ELF-1 (cell line): ENCODE measurements at places on chromosomes 11 and 22.

DNA sequence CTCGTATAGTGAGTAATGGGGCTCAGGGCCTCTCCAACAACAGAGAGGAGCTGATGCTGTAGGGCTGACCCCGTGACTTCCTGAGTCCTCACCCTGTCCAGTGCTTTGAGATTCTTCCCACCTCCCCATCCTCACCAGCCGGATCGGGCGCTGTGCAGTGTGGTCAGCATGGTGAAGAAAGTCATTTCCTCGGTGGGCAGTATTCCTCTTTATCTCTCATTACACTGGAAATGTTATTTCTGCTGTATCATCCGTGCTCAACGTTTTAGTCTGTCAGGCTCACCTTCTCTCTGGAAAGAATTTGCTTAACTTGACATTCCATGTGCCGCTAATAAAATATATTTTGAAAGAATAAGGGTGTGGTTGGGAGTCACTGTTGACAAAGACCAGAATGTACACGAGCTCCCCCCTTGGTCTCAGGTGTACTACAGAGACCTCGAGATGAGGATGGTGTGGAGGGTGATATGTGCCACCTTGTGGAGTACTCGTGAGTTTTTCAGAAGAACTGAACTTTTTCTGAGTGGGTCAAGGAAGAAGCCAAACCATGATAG is 25.7 kb upstream of the SCGB1A1 start:
- no peak for DNase-seq

GRCh38 chr22:32407312-32407711 is 4.7 kb downstream of the RTCB start:
- no peak for DNase-seq

DNA sequence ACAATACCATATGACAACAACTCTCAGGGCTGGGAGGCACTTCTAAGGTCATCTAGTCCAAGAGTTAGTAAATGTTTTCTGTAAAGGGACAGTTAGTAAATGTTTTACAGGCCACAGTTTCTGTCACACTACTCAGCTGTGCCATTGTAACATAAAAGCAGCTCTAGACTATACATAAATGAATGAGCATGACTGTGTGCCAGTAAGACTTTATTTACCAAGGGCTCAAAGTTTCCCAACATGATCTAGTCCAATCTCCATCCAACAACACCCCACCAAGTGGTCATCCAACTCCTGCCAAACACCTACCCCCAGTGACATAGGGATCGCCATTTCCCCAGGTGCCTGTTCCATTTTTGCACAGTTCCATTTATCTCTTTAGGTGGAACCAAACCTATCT is 12.1 kb downstream of the SERGEF start:
- no peak for DNase-seq

DNA sequence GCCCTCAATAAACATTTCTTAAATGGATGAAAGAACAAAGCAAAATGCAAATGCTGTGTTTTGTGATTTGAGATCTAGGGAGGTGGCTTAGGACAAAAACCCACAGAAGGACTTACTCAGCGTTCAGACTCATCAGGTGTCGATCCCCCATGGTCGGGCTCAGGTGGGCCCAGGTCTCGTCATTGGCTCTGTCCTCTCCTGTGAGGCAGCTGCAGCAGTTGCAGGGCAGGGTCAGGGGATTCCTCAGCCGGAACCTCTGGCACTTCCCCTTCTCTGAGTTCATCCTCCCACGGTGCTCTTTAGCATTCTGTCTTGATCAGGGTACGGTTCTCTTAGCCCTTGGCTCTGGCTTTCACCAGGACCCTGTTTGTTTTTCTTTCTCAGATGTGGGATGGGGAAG is 14.0 kb upstream of the ACR start:
- DNase-seq, result no peak

DNA sequence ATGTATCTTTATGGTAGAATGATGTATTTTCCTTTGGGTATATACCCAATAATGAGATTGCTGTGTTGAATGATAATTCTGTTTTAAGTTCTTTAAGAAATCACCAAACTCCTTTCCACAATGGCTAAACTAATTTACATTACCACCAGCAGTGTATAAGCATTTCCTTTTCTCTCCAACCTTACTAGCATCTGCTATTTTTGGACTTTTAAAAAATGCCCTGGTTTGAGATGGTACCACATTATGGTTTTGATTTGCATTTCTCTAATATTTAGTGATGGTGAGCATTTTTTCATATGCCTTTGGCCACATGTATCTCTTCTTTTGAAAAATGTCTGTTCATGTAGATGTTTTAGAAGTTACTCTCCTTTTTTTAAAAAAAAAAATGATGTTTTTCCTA is 142.0 kb downstream of the METTL15 start:
- DNase-seq, result no peak

DNA sequence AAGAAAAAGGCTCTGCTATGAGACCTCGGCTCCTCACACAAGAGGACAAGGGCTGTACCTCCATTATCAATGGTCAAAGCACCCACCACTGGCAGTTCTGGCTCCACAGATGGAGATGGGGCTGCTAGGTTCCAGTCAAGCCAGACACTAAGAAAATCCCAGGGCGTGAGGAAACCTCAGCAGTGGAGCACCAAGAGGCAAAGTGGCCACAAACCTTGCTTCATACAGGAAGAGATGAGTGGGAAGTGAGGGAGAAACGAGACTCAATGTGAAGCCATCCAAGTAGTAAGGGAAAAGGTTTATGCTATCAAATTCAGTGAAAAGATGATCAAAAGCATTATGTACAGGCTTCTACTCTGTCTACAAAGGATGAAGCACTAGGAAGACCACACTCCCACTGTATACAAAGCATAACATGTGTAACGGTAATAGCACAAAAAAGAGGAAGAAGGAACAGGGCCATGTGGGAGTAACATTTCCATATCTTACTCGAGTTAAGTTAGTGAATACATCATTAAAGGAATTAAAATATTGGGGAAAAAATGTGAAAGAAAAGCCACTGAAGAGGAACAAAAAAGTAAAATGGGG is 27.0 kb downstream of the POLDIP3 start:
- DNase-seq, result no peak

DNA sequence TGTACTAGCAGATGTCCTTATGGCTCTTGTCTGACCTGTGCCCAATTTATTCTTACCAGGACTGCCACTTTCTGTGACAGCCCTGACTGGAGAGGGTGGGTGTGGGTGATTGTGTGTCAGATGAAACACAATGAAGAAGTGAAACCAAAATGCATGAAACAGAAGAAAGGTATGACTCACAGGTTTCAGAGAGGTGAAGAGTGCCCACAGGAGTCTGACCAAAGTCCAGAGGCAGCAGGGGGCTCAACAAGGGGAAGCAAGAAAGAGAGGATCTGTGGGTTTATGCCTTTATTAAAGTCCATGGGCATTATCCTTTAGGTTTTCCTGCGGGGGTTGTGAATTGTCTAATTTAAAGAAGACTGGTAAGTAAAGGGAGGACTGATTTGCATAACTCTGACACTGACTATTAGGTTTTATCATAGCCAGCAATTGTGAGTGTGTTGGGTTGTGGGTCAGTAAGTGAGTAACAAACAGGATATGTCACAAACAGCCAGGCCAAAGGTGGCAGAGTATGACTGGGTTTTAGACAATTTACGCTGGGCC is 3.9 kb upstream of the OR4C6 start:
- no peak for DNase-seq

- DNase-seq, result no peak
Measured at GRCh38 chr11:36101466-36101865, 157.6 kb downstream of the LDLRAD3 start.

DNA sequence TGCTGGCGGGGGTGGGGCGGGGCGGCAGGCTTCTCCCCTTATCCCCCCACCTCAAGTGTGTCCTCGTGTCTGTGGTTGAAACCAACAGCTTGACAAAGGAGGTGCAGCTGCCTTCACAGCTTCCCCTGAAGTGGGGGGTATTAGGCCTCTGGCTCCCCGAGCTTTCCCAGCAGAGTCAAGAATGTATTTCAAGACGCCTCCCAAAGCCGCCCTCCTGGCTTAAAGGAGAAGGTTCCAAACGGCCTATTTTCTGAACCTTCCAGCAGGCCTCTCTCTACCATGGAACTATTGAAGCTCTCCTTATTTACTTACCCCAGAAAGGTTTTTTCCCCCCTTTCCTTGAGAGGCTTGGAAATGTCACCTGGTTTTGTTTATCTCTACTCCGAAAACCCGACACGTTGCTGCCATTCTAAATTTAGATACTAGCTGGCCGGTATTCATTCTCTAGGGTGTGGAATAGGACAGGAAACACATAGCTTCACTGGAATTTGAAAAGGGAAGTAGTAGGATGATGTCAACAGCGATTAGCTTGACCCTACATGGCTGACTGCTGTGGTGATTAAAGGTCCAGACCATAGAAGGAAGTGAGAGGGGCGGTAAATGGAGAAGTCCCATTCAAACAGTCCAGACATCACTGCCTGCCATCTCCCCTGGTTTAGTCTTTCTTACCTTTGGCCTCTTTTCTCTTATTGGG is 671 bp upstream of the PICALM start:
- DNase-seq, result peak; percentile 82

GRCh38 chr11:40281052-40281580 is 1178.3 kb downstream of the LRRC4C start:
- no peak for DNase-seq

DNA sequence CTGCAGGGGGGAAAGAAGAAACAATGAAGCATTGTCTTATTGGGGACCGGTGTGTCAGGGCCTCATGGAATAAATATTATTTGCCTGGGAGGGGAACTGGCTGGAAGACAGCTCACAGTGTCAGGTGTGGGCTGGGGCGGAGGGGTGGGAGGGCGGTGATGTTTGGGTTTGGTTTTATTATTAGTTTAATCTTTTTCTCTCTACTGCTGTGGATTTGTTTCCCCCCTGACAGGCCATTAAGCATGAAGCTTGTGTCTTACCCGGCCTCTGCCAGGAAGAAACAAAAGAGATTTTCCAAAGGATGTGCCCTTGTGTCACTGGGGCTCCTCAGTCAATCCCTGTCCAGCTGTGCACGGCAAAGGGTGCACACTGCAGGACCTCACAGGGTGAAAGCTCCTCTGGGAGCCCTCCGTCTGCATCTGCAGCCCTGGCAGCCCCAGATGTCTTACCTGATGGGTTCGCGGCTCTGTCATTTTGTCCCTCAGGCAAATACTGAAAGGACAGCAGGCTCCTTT is 203.1 kb upstream of the TMEM45B start:
- no peak for DNase-seq

- DNase-seq, result peak; percentile 62
Measured at GRCh38 chr11:15073361-15074205, at the start of gene CALCB. CALCB (plus strand) TSS chr11:15073593; CDS start chr11:15074719, 1,126 bp downstream.

- peak; percentile 27 for DNase-seq
Measured at GRCh38 chr22:50531546-50531961, 1.7 kb upstream of the TYMP start.

DNA sequence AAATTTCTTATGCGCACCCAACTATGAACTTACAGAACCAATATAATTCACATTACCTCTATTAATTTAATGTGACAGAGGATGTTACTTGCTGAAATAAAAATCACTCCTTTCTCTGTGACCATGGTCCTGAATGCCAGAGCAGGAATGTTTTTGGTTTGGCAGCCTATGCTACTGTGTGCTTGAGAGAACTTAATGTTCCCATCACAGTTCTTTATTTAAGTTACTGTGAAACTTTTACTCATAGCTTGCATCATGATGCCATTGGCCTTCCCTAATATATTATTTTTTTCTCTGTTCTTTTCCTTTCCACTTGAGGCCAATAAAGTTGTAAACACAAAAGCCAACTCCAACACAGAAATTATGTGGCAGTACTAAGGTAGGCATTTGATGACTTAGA is 142.2 kb downstream of the FAM76B start:
- no peak for DNase-seq

GRCh38 chr22:38088629-38089473 is 4.9 kb upstream of the SLC16A8 start:
- DNase-seq, result peak; percentile 37

DNA sequence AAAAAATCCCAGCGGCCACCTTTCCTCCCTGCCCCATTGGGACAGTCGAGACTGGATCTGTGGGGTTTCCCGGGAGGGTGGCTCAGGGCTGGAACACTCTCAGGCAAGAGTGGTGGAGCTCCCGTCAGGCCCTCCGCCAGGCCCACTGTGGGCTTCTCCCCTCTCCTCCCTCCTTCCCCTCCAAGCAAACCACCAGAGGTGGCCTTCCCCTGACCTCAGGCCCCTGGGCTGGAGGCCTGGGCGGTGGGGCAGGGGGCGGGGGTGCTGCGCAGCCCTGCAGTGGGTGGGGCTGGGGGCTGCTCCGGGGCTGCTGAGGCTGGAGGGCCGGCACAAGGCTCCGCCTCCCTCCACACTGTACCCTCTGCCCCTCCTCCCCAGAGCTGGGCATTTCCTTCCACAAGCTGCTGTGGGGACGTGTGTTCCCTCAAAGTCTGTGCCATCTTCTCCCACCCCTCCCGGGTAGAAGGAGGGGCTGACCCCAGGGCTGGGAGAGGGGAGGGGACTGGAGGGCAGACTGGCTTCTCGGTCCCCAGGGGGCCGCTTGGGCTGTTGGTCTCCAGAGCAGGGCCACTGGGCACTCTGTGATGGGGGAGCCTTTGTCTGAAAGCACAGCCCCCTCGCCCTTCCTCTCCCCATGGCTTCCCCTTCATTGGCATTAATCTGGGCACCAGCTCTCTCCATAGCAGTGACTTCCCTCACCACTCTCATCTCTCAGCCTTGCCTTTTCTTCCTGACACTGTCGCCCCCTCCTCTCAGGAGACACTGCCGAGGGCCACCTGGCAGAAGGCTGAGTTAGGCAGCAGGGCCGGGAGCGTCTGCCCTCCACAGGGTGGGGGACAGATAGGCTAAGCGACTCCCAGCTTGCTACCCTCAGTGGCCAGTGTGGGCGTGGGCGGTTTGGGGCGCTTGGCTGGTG is 7.1 kb downstream of the RCOR2 start:
- DNase-seq, result peak; percentile 72

- DNase-seq, result peak; percentile 86
Measured at GRCh38 chr11:35619855-35620640, 1.8 kb downstream of the FJX1 start.

DNA sequence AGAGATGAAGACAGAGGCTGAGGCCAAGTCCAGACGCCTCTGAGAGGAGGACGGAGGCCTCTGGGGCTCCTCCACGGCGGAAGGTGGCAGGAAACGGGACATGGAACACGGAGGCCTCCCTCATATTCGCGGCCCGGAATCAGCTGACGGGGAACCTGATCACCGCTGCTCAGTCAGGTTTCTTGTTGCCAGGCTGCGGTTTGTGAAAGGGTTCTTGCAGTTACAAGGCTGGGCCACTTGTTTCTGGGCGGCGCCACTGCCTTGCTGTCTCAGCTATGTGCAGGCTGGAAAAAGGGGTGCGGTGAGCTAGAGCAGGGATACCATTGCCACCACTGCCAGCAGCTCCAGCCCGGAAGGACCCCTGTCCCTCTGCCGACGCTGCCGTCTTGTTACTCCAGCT is 10.0 kb upstream of the MMP1 start:
- peak; percentile 74 for DNase-seq
